ENCODE measurements at places on chromosomes 5 and 9.

- DNase-seq = no peak
Measured at GRCh38 chr9:97560154-97560553, 58.7 kb downstream of the TMOD1 start.

- no peak for DNase-seq
Measured at GRCh38 chr5:132656774-132657355, 1.1 kb upstream of the IL13 start.

DNA sequence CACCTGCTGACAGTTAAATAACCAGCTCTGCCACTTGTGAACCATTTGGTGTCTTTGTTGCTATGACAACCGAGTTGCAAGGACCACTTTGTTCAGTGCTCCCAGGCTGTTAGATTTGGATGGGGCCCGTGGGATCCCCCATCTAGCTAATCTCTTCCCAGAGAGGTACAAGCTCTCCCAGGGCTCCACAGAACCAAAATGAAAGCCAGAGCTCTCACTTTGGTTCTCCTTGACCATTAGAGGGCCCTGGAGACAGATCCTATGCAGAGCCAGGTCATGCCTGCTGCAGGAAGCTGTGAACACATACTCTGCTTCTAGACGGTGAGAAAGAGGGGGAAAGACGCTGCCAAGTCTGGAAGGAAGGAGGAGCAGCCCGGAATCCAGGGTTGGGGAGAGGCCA is 224.6 kb downstream of the GABBR2 start:
- peak; percentile 14 for DNase-seq

- no peak for DNase-seq
Measured at GRCh38 chr9:131627648-131628458, 82.5 kb downstream of the PRRT1B start.

DNA sequence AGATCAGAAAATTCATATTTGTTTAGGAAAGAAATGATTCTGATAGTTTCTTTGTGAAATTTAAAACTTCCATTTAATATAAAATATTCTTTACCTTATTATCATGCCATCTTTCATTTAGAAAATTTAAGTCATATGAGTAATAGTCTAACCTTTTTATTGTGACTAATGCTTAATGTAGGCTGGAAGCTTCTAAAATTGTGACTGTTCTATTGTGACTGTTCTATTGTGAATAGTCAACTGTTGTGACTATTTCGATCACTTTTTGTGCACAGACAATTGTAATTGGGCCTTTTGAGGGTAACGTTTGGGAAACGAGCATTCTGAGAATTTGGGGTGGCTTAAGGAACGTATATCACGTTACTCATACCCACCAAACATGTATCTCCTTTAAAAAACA is 100.0 kb downstream of the PARP8 start:
- no peak for DNase-seq

DNA sequence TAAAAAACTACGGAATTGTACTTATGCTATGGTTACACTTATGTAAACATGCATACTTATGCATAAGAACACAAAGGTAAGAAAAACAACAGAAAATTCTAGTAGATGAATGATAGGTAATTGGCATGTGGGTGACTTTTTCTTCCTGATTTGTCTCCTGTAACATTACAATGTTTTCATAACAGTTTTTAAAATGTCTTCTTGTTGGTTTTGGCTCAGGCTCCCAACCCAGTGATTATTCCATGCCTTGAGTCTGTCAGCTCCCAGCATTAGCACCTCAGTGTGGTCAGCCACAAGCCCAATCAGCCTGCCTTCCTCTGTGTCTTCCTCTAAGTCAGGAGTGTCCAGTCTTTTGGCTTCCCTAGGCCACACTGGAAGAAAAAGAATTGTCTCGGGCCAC is 7.9 kb upstream of the FOXE1 start:
- DNase-seq = peak; percentile 22

DNA sequence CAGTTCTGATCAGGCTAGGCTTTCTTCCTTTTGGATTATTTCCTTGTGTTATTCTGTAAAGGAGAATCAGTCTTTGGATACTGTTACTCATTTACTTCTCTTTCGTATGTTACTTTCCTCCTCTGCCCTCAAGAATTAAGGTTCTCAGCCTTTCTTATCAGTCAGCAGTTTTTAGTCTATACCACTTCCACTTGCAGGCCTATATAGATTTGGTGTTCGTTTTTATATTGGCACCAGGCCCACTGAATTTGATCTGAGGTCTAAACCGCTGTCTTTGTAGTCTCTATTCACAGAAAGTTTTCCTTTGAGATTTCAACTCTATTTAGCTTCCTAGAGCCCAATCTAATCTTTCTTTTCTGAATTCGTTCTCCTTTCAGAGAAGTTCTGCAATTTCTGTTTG is 62.8 kb downstream of the ERBIN start:
- DNase-seq = no peak

DNA sequence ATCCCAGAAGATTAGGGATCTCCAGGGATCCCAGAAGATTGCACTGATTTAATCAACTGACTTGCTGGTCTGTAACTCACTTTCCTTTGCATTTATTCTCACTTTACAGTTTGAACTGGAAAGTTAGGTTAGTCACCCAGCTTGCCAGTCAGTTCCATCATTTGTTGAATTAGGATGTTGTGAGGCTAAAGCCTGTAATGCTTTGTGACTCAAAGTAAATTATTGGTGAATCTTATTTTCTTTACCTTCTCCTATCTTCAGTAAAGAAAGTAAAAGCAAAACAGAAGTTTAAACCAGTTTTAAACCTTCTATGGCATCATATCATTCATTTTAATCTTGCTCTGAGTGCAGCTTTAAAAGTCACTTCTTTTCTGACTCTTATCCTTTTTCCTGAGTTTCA is 85.8 kb downstream of the SLC44A1 start:
- DNase-seq = no peak

DNA sequence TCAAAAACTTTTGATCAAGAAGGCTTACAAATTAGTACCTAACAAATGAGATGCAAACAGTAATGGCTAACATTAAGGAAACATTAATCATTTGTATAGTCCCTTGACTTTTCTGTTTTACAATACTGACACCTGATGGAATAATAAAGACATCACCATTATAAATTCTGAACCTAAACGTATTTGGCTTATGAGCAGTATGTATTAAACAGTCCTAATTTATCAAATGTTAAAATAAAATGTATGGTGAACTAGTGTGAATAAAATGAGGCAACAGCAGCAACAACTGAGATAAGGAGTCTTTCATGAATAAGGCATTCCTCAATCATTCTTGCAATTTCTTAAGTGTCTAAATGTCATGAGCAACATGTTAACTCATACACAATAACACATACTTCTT is 6.0 kb downstream of the PUM3 start:
- no peak for DNase-seq

- DNase-seq = no peak
Measured at GRCh38 chr5:136076881-136077445, 48.2 kb downstream of the TGFBI start.

- DNase-seq = no peak
Measured at GRCh38 chr5:59845730-59846129, 47.8 kb downstream of the PDE4D start.

GRCh38 chr5:36666274-36666673 is 59.9 kb downstream of the SLC1A3 start:
- DNase-seq = no peak

GRCh38 chr9:124372038-124372437 is 43.2 kb downstream of the PSMB7 start:
- DNase-seq = no peak

DNA sequence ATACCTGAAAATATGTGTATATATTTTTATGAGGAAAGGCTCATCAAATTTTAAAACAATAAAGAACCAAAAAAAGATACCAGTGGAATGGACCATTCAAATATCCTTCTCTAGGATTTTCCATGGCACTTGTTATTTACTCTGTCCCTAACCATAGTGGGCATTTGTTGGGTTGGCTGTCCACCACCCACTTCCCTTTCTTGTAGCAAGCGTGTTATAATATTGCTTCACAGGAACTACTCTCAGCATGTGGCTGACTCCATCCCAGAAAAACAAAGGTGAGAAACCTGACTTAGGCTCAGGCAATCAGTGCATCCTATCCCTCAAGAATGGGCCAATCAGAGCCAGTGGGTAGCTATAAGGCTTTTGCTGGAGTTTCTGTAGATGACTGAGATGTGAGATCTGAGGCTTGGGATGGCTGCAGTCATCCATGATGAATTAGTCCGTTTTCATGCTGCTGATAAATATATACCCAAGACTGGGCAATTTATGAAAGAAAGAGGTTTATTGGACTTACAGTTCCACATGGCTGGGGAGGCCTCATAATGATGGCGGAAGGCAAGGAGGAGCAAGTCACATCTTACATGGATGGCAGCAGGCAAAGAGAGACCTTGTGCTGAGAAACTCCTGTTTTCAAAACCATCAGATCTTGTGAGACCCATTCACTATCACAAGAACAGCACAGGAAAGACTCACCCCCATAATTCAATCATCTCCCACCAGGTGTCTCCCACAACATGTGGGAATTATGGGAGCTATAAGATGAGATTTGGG is 17.2 kb downstream of the C5orf63 start:
- no peak for DNase-seq

DNA sequence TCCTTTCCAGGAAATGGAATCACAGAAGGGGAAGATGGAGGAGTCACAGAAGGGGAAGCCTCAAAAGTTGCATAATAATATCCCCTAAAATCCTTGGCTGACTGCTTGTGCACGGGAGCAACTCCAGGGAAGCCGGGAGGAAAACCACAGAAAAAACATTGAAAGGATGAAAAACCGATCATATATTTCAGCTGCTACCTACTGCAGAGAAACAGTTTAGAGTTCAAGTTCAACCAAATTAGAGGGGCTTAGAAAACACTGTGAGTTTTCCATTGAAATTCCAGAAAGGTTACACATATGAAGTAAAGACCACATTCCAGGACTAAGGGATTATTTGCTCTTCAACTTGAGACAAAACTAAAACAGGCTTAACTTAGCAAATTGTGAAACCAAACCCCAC is 37.6 kb upstream of the MTAP start:
- DNase-seq = peak; percentile 42

- DNase-seq = no peak
Measured at GRCh38 chr5:36836831-36837230, 39.7 kb upstream of the NIPBL start.

DNA sequence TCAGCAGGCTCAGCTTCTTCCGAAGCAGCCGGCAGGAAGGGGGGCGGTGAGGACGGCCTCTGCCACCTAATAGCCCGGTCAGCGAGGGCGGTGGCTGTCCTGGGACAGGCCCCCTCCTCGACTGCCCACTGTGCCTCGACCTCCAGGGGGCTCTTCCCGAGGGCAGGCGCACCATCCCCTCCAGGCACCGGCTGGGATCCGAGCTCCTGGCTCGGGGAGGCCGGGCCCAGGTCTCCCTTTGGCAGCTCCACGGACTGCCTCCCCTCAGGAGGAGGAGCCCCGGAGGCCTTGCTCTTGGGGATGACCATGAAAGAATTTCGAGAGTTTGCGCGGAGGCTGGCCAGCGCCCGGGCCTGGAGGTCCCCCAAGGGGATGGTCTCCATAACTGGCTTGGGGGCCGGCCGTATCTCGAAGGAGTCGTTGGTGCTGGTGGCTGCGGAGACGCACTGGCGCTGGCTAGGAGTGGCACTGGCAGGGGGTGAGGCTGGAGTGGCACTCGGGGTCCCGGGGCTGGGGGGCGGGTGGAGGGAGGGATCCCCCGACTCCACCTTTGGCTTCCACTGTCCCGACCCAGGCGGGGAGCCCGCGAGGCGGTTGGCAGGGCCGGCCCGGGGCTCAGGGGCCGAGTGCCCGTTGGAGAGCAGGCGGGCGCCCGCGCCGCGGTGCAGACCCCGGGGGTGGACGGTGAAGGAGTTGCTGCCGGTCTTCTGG is 975 bp downstream of the TPRN start:
- DNase-seq = no peak

DNA sequence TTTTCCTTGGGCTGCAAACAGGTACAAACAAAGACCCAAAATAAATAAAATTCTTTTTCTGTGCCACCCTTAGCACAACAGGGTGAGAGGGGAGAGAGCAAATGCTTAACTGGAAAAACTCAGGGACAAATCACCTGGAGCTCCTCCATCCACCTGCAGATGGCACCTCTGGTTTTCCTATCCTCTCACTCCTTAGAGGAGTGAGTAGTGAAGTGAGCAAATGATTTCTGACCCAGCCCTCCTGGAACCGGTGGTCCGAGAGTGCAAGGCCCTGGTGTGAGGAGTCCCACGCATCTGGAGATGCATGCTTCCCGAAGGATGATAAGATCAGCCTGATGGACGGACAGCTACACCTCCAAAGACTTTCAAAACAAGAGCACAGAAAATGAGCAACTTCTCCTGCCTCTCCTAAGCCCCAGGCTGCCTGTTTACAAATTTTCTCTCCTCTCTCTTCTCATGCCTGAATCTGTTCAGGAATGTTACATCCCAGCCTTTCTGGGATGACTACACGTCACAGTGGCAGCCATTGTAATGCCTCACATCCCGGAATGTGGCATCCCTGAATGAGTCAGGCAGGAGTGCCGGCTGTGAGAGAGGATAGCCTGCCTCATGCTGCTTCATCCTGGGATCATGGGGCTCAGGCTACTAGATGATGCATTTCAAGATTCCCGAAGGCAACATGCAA is 86.4 kb downstream of the ADRB2 start:
- peak; percentile 98 for DNase-seq

DNA sequence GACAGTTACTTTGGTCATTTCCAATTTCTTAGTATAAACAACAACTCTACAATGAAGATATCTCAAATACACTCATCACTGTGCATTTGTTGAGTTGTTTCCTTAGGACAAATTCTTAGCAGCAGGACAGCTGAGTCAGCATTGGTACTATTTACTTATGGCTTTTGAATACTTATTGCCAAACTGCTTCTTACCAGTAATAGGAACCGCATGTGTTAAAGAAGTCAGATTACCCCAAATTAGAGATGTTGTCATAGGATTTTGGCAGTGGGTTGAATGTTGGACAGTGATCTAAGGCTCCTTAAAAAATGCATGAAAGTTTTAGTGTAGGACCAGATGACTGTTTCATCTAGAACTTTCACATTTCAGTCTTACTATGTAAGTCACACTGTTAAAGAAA is 280.1 kb upstream of the DMRT1 start:
- peak; percentile 37 for DNase-seq

GRCh38 chr9:91986248-91986647 is 36.2 kb upstream of the ROR2 start:
- DNase-seq = no peak

- DNase-seq = no peak
Measured at GRCh38 chr5:109938453-109938852, 248.7 kb downstream of the MAN2A1 start.

DNA sequence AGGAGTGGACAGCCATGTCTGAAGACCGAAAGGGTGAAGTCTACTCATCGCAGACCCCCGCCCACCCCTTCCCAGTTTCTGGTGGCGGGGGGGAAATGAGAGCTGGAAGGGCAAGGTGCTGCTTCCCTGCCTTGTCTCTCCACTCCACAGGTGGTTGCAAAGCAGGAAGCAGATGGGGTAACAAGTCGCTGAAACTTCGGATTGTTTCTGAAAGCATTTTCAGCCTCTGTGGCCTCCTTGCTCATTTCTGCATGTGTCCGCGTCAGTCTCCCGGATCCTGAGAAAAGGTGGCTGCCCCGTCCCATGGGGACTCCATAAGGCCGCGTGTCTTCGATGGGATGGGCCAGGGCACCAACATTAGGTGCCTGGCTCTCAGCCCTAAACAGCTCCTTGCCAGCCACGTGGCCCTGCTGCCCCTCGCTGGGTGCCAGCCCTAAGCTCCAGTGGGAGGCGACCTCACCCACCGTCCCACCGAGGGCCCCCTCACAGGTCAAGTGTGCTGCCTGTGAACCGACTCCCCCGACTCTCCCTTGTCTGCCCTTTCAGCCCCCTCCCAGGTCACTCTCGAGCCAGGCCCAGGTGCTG is 971 bp downstream of the PHYKPL start:
- no peak for DNase-seq

GRCh38 chr5:171595801-171596231 is 176.4 kb downstream of the FGF18 start:
- DNase-seq = peak; percentile 98

- no peak for DNase-seq
Measured at GRCh38 chr5:68375540-68375939, 160.0 kb downstream of the PIK3R1 start.

All from MG63 (cell line).